ENCODE measurements at places on chromosomes 6 and 20.

DNA sequence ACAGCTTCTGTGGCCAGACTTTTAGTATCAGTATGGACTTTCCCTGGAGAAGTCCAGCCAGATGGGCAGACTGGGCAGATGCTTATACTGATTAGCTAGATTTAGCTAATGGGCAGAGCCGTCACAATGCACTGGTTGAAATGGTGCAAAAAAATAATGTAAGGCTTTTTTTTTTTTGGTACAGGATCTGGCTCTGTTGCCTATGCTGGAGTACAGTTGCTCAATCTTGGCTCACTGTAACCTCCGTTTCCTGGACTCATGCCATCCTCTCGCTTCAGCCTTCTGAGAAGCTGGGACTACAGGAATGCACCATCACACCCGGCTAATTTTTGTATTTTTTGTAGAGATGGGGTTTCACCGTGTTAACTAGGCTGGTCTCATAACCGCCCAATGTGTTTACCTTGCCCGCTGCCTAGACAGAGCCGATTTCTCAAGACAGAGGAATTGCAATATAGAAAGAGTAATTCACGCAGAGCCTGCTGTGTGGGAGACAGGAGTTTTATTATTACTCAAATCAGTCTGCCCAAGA lies 16.4 kb upstream of the KIFC1 start:
- DNase-seq = peak; percentile 82

DNA sequence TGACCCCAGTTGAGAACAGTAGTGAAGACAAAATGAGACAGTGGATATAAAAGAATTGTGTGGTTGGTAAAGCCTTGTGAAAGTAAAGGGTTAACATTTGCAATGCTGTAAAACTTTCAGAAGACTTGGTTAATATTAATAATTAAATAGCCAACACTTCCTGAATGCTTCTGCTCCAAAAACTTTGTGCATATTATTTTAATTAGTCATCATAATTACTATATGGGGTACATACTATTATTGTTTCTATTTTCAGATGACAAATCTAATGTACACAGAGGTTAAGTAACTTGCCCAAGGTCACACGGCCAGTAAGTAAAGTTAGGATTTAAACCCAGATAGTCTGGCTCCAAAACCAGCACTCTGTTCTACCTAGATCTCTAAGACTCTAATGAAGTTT lies 291.3 kb downstream of the OGFRL1 start:
- DNase-seq = no peak

DNA sequence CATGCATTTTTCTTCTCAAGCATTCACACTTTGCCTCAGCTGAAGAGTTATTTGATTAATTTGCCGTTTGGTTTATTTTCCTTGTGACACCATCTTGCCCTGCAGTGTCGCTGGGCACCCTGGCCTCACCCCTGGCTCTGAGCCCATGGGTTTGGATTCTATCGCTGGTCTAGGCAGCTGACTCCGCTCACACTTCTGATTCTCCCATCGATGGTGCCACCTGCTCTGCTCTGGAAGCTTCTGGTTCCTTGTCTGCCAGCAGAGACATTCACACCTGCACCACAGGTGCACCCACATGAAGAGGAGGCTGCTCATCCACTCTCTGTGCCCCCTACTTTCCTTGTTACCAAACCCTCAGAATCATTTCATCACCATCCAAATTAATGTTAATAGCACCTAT lies 291.6 kb upstream of the CDH4 start:
- no peak for DNase-seq

DNA sequence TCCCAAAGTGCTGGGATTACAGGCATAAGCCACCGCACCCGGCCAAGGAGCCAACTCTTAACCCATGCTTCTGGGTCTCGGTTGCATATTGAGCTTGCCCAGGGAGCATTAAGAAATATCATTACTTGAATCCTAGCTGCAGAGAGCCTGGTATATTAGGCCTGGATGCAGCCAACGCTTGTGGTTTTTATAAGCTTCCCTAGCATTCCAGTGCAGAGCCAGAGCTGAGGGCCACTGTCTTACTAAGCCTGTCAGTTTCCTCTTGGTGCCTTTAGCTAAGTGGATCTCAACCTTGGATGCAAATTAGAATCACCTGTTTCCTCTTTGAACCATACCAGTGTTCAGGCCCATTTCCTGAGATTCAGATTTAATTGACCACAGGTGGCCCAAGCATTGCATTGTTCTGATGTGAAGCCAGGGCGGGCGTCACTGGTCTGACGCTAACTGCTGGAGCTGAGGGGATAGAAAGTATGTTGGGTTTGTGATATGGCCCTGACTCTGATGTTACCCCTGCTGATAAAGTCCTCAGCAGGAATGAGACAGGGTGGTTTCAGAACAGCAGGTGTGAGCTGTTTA lies 76.3 kb downstream of the BTBD3 start:
- DNase-seq = no peak

Data from skeletal muscle cell (primary cell).